Stimulated activated CD4-positive, alpha-beta T cell treated with anti-CD3 and anti-CD28 coated beads, Interleukin-4, amount 100 ng/mL, for 4 hours (primary cell): ENCODE measurements at places on chromosomes 7 and 10.

DNA sequence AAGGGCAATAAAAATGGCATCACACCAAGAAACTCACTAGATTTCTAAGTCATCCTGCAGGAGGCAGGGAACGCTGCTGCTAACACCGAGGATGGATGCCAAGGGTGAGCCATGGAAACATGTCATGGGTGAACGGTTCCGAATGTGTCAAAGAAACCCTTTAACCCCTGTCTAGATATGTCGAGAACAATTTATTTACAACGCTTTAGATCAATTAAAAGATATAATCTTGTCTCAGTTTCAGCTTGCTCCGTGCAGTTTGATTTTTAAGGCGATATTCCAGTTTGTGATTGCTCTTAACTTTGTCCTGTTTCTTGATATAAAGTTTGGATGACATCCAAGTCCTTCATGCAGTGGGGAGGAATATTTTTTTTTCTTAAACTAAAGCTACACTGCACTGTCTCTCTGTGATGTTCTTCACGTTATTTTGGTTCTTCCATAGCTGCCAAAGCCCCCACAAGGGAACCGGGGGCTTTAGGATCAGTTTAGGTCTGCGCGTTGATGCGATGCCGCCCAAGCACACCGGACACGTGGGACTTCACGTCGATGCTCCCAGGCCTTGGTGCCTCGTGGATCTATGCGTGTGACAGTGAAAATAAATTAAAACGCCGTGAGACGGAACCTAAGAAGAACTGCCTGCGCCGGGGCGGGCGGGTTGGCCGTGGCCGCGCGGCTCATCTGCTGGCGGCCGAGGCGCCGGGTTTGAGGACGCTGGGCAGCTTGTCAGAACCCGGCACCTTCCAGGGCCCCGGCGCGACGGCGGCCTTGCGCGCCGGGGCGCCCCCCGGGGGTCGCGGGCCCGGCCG lies 220.3 kb downstream of the PHTF2 start:
- no peak for DNase-seq

DNA sequence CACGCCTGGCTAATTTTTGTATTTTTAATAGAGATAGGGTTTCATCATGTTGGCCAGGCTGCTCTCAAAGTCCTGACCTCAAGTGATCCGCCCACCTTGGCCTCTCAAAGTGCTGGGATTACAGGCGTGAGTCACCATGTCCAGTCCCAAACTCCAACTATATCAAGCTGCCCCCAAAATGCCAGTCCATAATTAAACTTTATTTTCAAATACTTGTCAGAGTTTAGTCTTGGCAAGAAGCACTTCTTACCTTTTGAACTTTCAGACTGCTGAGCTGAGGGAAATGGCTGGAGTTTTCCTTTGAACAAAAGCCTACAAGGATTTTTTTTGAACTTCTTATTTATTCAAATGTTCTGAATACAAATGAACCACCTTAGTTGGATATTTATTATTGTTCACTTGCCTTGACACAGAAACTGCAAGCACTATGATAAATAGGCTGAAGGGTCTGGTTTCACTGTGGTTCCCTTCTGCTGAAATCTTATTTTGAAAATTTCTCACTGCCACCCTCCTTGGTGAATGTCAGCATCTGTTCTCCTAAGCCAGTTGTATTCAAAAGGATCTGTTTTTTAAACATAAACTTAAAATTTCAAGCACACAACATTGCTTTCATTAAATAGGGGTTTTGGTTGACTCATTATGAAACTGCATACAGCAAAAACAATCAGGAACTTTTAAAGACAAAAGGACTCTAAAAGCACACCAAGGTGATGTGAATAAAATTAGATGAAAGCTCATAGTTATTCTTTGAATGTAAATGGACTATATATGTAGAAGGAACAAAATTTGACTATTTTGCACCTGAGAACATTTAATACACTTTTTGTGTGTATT lies 101.7 kb upstream of the SLC26A5 start:
- DNase-seq: no peak

DNA sequence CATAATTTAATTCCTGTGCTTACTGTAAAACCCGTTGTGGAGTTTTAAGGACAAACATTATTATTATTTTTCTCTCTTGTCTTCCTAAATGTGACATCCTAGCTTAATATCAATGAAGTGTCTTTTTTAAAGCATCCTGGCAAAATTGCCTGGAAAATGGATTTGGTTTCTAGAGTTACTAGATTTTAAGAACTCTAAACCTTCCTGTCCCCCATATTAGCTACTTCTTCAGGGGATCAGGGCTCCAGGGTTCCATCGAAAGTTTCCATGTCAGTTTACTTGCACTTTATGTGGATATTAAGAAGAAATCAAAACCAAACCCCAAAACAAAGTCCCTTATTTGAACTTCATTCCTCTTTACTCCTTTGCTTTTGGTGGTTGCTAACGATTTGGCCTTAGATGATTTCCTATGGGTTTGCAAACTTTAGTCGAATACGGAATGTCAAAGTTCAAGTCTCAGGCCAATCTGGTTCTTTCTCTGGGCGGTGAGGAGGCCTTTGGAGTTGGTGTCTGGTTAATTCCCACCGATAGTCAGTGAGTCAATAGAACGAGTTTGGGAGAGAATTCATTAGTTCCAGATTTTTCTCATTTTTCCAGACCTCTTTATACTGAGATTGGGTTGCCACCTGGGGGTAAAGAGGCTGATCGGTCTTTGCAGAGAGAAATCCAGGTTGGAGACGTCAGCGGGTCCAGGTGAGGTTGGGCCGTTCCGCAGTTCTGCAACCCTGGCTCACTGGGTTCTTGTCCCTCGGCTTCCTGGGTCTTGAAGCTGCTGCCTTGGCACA lies 1.1 kb downstream of the CUX1 start:
- DNase-seq: no peak

GRCh38 chr7:137578541-137578940 lies 235.0 kb upstream of the PTN start:
- no peak for DNase-seq

GRCh38 chr10:77970869-77971803 lies 44.6 kb upstream of the DLG5 start:
- DNase-seq: no peak

DNA sequence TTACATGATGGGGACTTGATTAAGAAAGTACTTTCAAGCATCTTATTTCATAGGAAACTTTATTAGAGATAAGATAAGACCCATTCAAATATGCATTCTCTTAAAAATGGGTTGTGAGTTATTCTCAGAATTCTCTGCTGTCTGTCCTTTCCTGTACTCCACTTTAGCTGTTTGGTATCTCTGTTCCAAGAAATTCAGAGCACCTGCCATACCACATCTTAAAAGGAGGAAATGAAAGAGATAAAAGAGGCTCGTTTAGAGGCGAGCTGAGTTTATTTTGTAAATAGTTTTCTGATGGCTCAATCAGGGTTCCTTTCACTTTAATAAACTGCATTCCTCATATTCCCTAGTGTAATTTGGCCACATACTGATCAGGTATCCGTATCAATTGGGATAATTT lies 87.2 kb downstream of the MDFIC start:
- DNase-seq: no peak

DNA sequence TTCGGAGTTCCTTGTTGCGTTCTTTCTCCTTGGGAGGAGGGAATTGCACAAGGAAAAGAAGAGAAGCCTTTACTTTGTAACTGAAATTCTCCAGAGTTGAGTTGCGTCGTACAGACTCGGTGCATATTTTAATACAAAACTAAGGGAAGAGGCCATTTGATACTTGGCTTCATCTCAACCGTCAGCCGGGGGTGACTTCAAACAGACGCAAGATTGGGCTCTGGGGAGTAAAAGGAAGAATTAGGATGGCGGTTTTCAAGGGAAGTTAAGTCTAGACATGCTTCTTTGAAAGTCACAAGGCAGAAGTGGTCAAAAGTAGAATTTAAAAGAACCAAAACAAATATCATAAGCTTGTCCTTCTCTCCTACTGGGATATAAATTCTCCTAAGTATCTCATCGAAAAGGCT lies 1.6 kb downstream of the PRR15 start:
- DNase-seq: no peak

DNA sequence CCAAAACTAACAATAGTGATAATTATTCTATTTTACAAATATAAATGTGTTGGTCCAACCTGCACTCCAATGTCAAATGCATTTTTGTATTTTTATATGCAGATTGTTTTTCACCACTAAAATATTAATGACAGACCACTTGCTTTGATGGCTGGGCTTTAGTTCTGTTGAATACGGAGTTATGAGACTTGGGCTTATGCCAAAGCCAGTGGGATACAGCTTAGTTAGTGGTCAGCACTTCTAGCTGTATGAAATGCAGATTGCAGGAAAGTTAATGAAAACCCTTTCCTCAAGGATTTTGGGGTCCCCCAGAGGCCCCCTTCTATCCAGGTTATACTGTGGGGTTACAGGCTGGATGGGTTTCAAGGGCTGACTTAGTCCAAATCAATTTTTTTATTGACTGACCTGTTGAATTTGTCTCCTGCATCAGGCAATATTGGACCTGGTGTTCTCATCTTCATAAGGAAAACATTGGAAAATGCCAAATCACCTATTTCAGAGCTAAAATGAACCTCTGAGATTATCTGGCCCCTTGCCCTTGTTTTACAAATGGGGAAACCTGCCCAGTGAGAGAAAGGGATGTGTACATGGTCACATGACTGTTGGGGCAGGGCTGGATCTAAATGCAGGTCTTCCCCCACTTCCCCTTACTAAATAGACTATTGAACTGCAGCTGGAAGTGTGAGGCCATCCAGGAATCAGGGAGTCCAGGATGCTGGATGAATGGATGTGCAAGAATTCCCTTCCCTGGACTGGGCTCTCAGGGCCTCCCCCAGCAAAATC lies 1085.3 kb downstream of the KCNMA1 start:
- DNase-seq: no peak

- no peak for DNase-seq
Observed at GRCh38 chr7:69659983-69660382, 61.7 kb downstream of the AUTS2 start.

- no peak for DNase-seq
Observed at GRCh38 chr7:151091431-151091830, 5.2 kb downstream of the AGAP3 start.

GRCh38 chr7:157909370-157909769 lies 572.6 kb downstream of the DNAJB6 start:
- no peak for DNase-seq

- DNase-seq: no peak
Observed at GRCh38 chr10:63206997-63207811, 74.1 kb downstream of the NRBF2 start.

GRCh38 chr10:7853226-7853842 lies 35.0 kb downstream of the TAF3 start:
- no peak for DNase-seq

GRCh38 chr10:36540611-36541010 lies 584.8 kb upstream of the ANKRD30A start:
- DNase-seq: no peak

DNA sequence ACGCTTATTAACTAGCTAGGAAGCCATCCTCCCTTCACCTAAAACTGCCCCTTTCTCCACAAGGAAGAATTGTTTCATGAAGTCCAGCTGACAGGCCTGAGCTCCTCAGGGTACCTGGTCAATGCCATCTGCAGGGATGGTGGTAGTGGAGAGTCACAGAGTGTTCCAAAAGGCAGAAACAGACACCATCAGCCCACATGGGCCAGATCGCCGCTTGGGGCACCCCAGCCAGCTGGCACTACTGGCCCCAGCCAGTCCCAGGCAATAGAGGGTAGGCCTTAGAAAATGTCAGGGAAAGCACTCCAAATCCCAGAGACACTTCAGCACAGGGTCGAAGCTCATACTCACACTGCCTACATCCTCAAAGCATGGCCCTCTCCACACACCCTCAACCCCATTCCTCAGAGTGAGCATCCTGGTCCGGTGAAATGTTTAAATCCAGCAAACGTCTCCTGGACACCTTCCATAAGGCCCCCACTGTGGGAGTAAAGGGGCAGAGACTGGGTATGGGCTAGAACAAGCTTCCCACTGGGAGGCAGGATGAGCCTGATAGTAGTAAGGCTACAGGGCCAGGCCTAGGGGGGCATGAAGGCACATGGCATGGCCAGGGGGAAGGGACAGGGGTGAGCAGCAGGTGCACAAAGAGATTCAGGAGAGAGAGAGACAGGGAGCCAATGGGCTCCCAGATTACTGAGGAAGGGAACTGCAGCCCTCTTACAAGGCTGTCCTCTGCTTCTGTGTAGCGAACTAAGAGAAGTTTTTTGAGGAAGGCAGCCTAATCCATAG lies 1.9 kb downstream of the LRRC20 start:
- no peak for DNase-seq

- no peak for DNase-seq
Observed at GRCh38 chr10:19803676-19804075, 12.6 kb upstream of the PLXDC2 start.

GRCh38 chr7:2384354-2385243 lies 18.8 kb upstream of the CHST12 start:
- no peak for DNase-seq

GRCh38 chr7:27130540-27131389 lies at the start of gene HOXA4:
HOXA4 (minus strand) TSS chr7:27130757; CDS start chr7:27130733, 24 bp downstream.
- peak; percentile 69 for DNase-seq

DNA sequence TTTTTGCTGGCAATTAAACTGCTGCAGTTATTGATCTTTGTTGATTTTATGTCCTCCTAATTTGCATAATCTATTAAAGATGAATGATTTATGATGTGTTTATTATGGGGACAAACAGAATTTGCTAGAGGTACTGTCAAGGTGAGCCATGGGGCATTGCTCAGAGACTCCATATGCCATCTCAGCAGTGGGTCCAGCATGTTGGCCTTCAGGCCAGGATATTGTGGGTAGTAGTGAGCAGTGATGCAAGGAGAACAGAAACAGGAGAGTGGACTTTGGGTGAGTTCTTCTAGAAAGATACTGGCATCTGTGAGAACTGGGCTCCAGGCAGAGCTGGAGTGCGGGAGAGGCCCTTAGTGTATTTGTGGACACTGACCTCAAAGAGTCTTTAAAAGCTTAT lies 65.9 kb downstream of the PAX2 start:
- DNase-seq: no peak

DNA sequence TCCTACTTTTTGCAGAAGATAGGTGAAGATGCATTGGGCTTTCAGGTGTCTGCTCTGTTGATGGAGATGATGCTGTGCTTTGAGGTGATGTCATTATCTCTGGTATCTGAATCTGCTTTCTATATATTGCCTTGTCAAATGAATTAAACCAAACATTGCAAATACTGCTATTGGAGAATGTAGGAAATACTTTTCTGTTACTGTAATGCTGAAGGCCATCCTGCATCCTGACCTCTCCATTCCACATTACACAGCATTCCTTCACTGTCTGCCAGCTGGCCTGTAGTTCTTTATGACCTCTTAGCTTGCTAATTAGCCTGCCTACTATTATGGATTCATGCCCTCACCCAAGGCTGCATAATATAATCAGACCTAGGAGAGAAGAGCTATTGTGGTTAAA lies 73.2 kb downstream of the VCL start:
- no peak for DNase-seq

DNA sequence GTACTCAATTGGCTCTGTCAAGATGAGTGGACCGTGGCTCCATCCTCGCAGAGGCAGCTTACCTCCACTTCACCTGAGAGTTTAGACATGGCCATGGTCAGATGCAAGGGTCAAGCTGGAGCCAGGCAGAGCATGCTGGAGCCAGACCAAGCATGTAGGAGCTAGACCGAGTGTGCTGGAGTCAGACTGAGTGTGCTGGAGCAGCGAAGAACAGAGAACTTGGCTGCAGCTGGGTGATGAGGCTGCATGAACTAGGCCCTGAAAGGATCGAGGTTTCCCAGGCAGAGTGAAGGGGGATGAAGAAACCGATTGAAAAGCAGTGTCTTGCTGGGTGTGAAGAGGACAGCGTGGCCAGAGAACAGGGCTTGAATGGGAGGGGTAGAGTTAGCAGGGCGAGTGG lies 86.1 kb downstream of the MKI67 start:
- DNase-seq: no peak
